Activated naive CD4-positive, alpha-beta T cell treated with anti-CD3 and anti-CD28 coated beads, Interleukin-2, amount 10 ng/mL, durations not matched to agents 7 days and 5 days (primary cell): ENCODE measurements at places on chromosomes 4 and X.
A peak's percentile ranks its signal among the peaks of the same experiment; 100 is the strongest.

DNA sequence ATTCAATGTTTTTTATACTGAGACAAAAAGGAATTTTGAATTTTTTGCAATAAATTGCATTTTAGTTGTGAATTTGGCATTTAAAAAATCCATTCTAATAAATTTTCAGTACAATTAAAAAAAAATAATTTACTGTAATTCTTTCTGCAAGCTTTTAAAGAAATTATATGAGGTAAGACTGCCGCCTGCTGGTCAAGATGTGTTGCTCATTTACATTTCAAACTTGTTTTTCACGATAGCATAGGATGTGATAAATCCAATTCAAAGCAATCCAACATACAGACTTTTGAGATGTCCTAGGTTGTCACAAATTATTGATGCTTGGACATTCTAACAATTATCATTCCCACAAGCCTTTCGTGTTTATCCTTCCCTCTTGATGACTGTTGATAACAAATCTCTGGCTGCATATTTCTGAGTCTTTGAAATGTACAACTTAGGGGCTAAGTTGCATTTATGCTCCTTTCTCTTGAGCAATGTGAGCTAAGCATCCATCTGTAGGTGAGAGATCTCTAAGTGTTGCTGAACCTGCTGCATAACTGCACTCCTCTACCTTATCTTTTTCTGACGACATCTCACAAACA lies 21.7 kb upstream of the MFAP3L start:
- H3K27me3 ChIP-seq = peaks cover 4% of the 10 kb centered on the region
- no peak overlapping the region for H3K4me3 ChIP-seq
- peak; percentile 72 for DNase-seq
- H3K27ac ChIP-seq = no peak overlapping the region
- H3K4me1 ChIP-seq = no peaks in the 10 kb centered on the region

GRCh38 chr4:168441412-168441811 lies 38.9 kb downstream of the DDX60L start:
- H3K36me3 ChIP-seq = peaks cover 40% of the 10 kb centered on the region
- H3K27me3 ChIP-seq = no peaks in the 10 kb centered on the region
- no peak overlapping the region for H3K4me3 ChIP-seq
- no peak for DNase-seq
- no peak overlapping the region for H3K27ac ChIP-seq
- no peaks in the 10 kb centered on the region for H3K4me1 ChIP-seq

DNA sequence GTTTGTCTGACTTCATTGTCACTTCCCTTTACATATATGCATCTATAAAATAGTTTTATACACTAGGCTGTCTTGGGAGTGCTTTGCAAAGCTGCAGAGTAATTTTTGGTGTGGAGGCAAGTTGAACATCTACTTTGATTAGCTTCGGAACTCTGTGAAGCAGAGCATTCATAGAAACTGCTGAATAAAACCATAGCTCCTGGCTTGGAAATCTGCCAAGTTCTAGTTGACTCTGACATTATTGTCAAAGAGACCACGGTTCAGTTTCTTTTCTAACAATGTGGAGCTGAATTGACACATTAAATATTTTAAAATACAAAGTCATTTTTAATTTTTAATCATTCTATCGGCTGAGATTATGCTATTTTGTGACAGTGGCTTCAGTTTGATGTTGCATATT lies 335.0 kb downstream of the BMPR1B start:
- no peak for DNase-seq
- peaks cover 4% of the 10 kb centered on the region for H3K27me3 ChIP-seq
- no peak overlapping the region for H3K27ac ChIP-seq
- H3K36me3 ChIP-seq = no peaks in the 10 kb centered on the region
- no peaks in the 10 kb centered on the region for H3K4me1 ChIP-seq

DNA sequence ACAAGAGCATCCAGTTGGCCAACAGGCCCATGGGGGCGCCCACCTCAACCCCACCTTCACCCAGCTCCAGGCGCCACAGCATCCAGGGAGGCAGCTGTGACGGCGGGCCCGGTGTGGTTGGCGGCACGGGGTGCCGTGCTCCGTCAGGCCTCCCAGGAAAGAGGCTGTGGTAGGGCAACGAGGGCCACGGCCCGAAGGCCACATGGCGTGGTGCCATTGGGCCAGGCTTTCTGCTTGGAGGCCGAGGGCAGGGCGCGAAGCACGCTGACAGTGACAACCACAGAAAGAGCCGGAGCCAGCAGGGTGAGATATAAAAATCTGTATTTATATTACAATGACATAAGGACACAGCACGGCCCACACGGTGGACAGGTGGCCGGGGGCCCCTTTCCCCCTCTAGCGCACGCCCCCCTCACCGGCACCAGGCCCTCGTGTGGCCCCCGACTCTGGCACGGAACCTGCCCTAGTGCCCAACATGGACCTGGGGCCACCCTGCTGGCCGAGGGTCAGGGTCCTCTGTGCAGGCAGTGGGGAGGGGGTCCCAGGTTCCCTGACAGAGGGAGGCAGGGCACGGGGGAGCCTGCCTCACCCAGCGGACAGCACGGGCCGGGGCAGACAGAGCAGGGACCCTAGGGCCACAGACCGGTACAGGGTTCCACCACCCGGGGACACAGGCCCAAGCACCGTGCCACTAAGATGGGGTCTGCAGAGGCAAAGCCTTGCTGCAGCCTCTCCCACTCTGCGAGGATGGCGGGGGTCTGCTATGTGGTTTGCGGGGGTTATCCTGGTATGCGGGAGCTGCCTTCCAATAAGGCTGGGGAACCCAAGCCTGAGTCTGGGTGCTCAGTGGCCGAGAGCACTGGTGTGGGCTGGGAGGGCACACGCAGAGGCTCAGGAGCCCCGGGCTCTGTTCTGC lies 5.5 kb upstream of the HAUS3 start:
- peaks cover 2% of the 10 kb centered on the region for H3K36me3 ChIP-seq
- H3K27ac ChIP-seq = no peak overlapping the region
- H3K27me3 ChIP-seq = peaks cover 9% of the 10 kb centered on the region
- H3K4me3 ChIP-seq = no peak overlapping the region

DNA sequence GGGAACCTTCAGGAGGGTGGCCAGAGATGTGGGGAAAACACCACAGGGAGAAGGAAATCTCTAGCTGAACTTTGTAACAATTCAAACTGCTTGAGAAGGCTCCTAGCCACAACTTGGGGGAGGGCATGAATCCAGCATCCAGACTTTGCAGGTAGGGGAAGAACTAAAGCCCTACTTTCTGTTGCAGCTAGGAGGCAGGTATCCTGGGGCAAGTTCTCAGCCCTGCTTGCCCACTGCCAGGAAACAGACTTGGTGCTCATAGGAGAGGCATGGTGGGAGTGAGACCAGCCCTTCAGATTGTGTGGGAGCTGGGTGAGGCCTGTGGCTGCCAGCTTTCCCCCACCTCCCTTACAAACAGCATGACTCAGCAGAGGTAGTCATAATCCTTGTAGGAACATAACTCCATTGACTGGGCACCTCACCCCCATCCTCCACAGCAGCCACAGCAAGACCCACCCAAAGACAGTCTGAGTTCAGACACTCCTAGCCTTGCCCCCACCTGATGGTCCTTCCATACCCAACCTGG lies 209.5 kb upstream of the CPEB2 start:
- no peak overlapping the region for H3K27ac ChIP-seq
- H3K36me3 ChIP-seq = no peaks in the 10 kb centered on the region
- H3K4me1 ChIP-seq = peaks cover 6% of the 10 kb centered on the region
- H3K4me3 ChIP-seq = no peak overlapping the region
- DNase-seq = no peak

- DNase-seq = no peak
- no peaks in the 10 kb centered on the region for H3K4me1 ChIP-seq
- no peaks in the 10 kb centered on the region for H3K36me3 ChIP-seq
- H3K27ac ChIP-seq = no peak overlapping the region
These were observed 212.5 kb upstream of the CLNK start for GRCh38 chr4:10897076-10897475.

DNA sequence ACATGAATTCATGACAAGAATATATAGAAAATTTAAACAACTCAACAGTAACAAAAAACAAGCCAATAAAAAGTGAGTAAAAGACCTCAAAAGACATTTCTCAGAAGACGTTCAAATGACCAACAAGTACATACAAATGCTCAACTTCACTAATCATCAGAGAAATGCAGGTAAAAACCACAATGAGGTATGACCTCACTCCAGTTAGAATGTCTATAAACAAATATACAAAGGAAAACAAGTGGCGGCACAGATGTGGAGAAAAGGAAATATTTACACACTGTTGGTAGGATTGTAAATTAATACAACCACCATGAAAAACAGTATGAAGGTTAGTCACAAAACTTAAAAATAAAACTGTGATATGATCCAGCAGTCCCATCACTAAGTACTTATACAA lies 1033.1 kb downstream of the RAPGEF2 start:
- no peaks in the 10 kb centered on the region for H3K36me3 ChIP-seq
- H3K27me3 ChIP-seq = no peaks in the 10 kb centered on the region
- H3K4me3 ChIP-seq = no peak overlapping the region
- no peak for DNase-seq
- no peaks in the 10 kb centered on the region for H3K4me1 ChIP-seq

- peaks cover 61% of the 10 kb centered on the region for H3K27me3 ChIP-seq
- H3K27ac ChIP-seq = peak overlapping the region; percentile 26
- H3K4me3 ChIP-seq = peak overlapping the region; percentile 77
- DNase-seq = peak; percentile 40
- peaks cover 31% of the 10 kb centered on the region for H3K4me1 ChIP-seq
These were observed 1.4 kb downstream of the NDNF start for GRCh38 chr4:121070696-121071639.

GRCh38 chr4:41795796-41796385 lies 47.4 kb upstream of the PHOX2B start:
- DNase-seq = no peak
- H3K27ac ChIP-seq = no peak overlapping the region
- no peaks in the 10 kb centered on the region for H3K4me1 ChIP-seq

DNA sequence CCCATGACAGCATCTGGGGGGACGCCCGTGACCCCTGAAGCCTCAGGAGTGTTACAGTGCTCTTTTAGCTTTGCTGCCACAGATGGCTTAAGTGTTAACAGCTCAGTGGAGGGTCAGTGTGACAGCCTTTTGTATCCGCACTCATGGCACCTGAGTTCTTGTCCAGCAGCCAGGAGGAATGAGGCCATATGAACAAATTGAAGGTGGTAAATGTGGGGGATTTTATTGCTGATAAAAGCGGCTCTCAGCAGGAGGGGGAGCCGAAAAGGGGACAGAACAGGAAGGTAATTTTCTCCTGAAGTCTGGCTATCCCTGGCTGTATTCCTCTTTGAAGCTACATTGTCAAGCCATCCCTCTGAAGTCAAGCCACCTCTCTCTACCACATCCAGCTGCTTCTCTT lies 441.0 kb downstream of the RAPGEF2 start:
- H3K4me3 ChIP-seq = no peak overlapping the region
- H3K27ac ChIP-seq = no peak overlapping the region
- no peaks in the 10 kb centered on the region for H3K36me3 ChIP-seq
- no peaks in the 10 kb centered on the region for H3K4me1 ChIP-seq
- H3K27me3 ChIP-seq = no peaks in the 10 kb centered on the region

- peak overlapping the region; percentile 62 for H3K4me3 ChIP-seq
- no peaks in the 10 kb centered on the region for H3K36me3 ChIP-seq
- H3K4me1 ChIP-seq = peaks cover 3% of the 10 kb centered on the region
- DNase-seq = no peak
These were observed 694 bp downstream of the OCRL start for GRCh38 chrX:129540722-129541184.

DNA sequence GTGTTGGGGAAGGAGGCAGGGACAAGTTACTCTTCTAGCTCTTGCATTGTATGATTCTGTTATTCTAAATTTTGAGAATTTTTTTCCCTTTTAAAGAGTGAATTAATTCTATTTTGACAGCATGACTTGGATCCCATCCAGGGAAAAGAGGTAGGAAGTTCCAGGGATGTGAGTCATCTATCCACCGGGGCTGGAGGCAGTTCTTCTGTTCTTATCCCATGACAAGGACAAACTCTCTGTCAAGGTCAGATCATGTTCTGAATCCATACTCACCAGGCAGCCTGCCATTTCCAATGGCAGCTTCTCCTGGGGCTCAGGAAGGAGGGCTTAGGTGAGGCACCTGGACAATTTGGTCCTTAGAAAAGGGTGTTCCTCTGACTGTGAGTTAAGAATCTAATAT lies 132.0 kb upstream of the MED14 start:
- H3K27ac ChIP-seq = no peak overlapping the region
- H3K4me3 ChIP-seq = no peak overlapping the region
- peaks cover 8% of the 10 kb centered on the region for H3K27me3 ChIP-seq

GRCh38 chrX:41490446-41490845 lies 43.3 kb downstream of the NYX start:
- no peaks in the 10 kb centered on the region for H3K27me3 ChIP-seq
- DNase-seq = no peak
- H3K4me1 ChIP-seq = no peaks in the 10 kb centered on the region
- H3K4me3 ChIP-seq = no peak overlapping the region

- H3K36me3 ChIP-seq = peaks cover 22% of the 10 kb centered on the region
- no peak overlapping the region for H3K4me3 ChIP-seq
- no peaks in the 10 kb centered on the region for H3K4me1 ChIP-seq
- H3K27me3 ChIP-seq = no peaks in the 10 kb centered on the region
These were observed 18.6 kb downstream of the PGRMC2 start for GRCh38 chr4:128268970-128269369.

DNA sequence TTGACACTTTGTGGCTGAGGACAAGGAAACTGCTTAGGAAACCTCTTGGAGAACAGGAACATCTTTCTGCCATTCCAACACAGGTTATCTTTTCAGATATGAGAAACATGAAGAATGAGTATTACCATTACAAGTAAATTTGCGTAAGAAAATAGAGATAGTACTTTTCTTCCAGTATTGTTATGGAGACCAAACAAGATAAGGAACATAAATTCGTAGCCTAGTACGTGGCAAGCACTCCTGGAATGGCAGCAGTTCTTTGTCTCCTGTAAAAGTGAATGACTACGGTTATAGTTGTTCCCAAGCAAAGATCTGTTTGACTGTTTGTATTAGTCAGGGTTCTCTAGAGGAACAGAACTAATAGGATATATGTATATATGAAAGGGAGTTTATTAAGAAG lies 843.1 kb downstream of the STIM2 start:
- no peaks in the 10 kb centered on the region for H3K27me3 ChIP-seq
- no peaks in the 10 kb centered on the region for H3K4me1 ChIP-seq
- DNase-seq = no peak
- H3K4me3 ChIP-seq = no peak overlapping the region

DNA sequence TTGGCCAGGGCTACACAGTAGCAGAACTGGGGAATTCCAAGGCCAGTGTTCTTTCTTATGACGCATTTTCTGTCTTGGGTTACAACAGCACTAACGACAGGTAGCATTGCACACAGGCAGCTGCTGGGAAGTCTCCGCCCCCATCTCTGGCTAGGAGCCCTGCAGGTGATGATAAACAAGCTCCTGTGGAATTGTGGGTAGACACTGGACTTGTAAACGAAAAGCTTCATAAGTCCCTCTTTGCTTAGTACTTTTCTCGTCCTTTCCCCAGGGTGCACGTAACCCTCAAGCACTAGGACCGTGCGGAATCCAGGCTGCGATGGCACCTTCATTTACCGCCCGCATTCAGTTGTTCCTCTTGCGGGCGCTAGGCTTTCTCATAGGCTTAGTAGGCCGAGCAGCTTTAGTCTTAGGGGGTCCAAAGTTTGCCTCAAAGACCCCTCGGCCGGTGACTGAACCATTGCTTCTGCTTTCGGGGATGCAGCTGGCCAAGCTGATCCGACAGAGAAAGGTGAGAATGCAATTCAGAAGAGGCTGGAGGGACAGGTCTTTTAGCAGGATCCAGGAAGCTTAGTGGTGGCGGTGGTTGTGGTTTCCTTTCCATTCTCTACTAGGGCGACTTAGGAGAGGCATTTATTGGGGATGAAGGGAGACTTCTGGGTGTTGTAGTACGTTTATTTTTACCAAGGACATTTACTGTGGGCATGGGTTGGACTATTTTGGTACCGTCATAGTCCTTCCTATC lies at the start of gene FAAH2:
Gene FAAH2, plus strand, starts transcription at position 200 of the 745 bp plus-strand sequence. Its CDS starts 120 bp downstream, at position 320.
- H3K4me1 ChIP-seq = peaks cover 41% of the 10 kb centered on the region
- H3K27ac ChIP-seq = peak within 1 kb of the TSS; percentile 71
- no peaks in the 10 kb centered on the region for H3K27me3 ChIP-seq
- peak; percentile 52 for DNase-seq
